ENCODE measurements at places on chromosomes 4 and X.

GRCh38 chr4:76634220-76634619, 199.2 kb downstream of the SHROOM3 start:
- DNase-seq: no peak

DNA sequence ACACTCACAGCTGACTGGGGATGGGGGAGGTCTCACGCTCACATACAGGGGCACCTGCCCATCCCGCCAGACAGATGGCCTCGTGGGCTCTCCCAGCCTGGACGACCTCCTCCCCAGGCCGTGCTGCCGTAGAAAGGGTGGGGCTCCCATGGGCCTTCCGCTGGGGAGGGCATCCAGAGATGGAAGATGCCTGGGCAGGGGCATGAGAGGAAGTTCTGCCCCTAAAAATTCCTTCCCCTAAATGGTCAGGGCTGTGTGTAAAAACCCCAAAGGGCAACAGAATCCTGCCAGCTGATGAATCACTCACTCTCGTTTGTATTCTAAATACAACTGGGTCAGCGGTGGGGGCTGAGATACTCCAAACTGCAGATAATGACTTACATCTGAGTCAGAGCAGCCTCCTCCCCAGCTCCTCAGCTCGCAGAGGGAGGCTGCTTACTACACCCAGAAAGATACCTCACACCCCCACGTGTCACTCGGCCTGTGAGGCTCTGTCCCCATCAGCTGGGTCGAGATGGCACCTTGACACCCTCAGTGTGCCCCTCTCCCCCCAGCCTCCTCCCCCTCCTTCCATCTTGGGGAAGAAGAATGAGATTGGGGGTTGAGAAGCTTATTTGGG, 10.1 kb downstream of the WDR1 start:
- DNase-seq: peak; percentile 91

GRCh38 chrX:16308773-16309172, 141.5 kb downstream of the MAGEB17 start:
- DNase-seq: no peak

GRCh38 chr4:183638436-183638835, 20.5 kb downstream of the RWDD4 start:
- DNase-seq: no peak

DNA sequence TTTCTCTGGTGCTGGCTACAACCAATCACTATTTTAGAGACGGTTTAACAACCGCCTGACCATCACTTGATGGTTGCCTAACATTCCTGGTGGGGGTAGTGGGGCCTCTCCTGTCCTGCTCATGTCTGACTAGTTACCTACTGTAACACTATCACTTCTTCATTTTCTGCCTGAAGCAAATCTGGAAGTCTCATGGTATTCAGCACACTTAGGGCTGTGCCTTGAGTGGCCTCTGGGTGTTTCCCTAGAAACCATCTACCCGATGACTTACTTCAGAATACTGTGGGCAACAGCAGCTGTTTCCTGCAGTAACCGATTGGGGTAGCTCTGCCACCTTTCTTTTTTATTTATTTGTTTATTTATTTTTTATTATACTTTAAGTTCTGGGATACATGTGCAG, 880.1 kb upstream of the INTU start:
- no peak for DNase-seq

GRCh38 chrX:135437867-135438733, 16.4 kb downstream of the SMIM10L2A start:
- DNase-seq: no peak

DNA sequence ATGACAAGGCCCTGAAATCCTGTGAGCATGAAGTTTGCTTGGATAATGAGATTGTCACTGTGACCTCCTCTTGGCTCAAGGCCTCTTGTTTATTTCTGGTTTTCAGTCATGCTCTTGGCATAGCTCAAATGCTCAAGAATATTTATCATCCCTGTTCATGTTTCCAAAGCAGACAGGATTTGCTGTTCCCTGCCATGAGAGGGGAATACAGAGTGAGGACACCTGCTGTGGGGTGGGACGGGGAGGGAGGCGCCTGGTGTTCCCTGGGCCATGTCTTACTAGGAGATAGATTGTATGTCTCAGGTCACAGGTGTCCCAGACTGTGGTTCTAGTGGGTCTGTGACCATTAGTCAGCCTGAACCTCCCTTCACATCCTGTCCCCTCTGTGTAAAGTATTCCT, 34.9 kb upstream of the SH3RF1 start:
- no peak for DNase-seq

GRCh38 chr4:7275067-7275466, 82.7 kb downstream of the SORCS2 start:
- DNase-seq: no peak

GRCh38 chr4:138535316-138535715, 293.2 kb upstream of the SLC7A11 start:
- DNase-seq: no peak

DNA sequence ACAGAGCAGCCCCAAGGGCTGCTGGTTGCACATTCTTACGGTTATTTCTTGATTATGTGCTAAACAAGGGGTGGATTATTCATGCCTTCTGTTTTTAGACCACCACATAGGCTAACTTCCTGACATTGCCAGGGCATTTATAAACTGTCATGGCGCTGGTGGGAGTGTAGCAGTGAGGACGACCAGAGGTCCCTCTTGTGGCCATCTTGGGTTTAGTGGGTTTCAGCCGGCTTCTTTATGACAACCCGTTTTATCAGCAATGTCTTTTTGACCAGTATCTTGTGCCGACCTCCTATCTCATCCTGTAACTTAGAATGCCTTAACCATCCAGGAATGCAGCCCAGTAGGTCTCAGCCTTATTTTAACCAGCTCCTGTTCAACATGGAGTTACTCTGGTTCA, 212.4 kb upstream of the GRID2 start:
- no peak for DNase-seq

GRCh38 chr4:65924843-65925242, 254.6 kb upstream of the EPHA5 start:
- no peak for DNase-seq

GRCh38 chr4:21884615-21885014, 64.0 kb downstream of the KCNIP4 start:
- DNase-seq: peak; percentile 13

GRCh38 chrX:72100824-72101351, 30.8 kb downstream of the RTL5 start:
- peak; percentile 81 for DNase-seq

All from activated CD4-positive, alpha-beta T cell treated with anti-CD3 and anti-CD28 coated beads for 36 hours (primary cell).